Naive B cell (primary cell): ENCODE measurements at places on chromosomes 6 and 20. TPM values are rescaled to one million over a fixed set of nuclear protein-coding genes. Genes with fewer than 3 reads are reported as not detected.
A peak's percentile ranks its signal among the peaks of the same experiment; 100 is the strongest.

The IGF2R gene
- 8.9 TPM for polyA plus RNA-seq

The FAM162B gene
- polyA plus RNA-seq: not detected

The EEF1A2 gene
- not detected for polyA plus RNA-seq

The SRMS gene
- not detected for polyA plus RNA-seq

The SCRT2 gene
- not detected for polyA plus RNA-seq

The IP6K3 gene
- not detected for polyA plus RNA-seq

The COL12A1 gene
- not detected for polyA plus RNA-seq

The DPPA5 gene
- polyA plus RNA-seq: not detected

The GRM1 gene
- polyA plus RNA-seq: not detected

The NNAT gene
- 0.39 TPM for polyA plus RNA-seq

The ZFP57 gene
- polyA plus RNA-seq: 2.5 TPM

The SDHAF4 gene
- 7.8 TPM for polyA plus RNA-seq

The TCF21 gene
- not detected for polyA plus RNA-seq

The BACH2 gene
- polyA plus RNA-seq: 61.7 TPM

The RREB1 gene
- polyA plus RNA-seq: 5.1 TPM

GRCh38 chr6:141925001-141925400, 207.7 kb upstream of the GJE1 start:
- DNase-seq: no peak

GRCh38 chr6:166005401-166005943, 162.2 kb downstream of the TBXT start:
- no peak for DNase-seq

DNA sequence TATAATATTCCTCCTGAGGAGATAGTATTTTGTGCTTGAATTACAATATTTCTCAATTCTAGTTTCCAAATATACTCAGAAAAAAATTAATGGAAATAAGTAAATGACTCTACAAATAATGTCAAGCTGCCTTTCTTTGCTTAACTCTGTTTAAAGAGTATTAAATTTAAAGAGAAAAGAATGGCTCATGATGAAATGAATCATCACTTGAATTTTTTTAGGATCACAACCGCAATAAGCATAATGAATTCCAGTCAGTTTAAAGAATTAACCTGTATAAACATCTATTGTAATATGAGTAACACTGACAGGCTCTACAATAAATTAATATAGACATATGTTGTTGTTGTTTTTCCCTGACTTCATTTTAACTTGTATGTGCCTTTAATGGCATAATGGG, 266.2 kb upstream of the ADGRB3 start:
- no peak for DNase-seq

DNA sequence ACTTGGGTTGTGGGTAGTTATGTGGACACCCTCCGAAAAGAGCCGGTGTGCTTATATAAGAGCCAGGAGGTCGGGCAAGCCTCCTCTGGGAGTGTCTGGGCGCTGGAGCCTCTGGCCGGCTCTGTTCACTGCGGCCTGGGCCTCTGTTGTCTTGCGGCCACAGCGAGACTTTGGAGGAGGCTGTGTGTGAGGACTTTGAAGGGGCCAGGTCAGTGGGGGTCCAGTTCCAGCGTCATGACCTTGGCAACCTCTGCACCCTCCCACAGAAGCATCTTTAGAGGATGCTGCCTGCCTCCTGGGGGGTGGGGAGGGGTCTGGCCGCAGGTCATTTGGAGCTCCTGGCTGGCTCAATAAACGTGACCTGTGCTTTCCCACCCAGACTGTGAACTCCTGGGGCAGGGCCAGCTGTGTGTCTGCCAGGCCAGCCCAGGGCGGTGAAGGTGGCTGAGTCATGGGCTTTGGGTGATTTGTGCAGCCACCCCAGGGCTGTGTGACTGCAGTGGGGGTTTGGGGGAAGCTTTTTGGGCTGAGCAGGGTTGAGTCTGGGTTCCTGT, 1.2 kb downstream of the TCEA2 start:
- no peak for DNase-seq

GRCh38 chr6:169158691-169159090, 95.0 kb downstream of the THBS2 start:
- no peak for DNase-seq

GRCh38 chr6:63714091-63714490, 78.5 kb downstream of the PHF3 start:
- DNase-seq: no peak

DNA sequence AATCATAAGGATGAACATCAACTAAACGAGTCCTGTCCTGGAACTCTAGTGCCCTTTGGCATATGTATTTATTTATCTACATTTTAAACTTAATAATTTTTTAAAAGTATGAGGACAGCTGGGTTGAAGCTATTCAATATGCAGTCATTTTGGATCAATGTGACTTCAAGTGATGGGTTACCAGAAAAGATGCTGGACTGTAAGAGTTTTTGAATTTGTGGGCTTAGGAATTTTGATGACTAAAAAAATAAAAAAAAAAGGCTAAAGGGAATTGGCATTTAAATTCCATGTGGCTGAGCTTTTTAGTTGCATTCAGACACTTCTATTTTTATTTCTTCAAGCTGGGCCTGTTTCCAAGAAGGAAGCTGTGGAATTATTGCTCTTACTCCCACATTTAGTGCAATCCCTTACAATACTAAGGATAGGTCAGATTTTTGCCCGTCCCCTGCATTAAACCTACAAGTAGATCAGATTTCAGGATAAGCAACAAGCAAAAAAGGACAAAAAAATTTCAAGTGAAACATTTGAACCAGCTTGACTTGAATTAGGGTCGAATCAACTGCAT, 704.2 kb upstream of the CITED2 start:
- no peak for DNase-seq

DNA sequence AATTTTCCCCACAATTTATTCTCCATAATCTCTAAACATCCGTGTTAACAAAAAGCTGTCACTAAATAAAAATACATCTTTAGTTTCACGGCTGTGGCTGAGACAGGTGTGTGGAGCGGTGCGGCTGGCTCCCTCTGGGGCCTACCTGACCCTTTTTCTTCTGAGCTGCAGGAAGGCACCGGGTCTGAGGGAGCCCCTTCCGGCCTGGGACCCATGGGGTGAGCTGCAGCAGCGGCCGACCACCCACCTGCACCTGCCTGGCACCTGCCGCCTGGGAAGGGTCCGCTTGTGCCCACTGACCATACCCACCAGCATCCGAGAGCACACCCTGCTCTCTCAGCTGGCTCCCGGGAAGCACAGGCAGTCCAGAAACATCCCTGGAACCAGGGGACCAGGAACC, 41.5 kb upstream of the FNDC1 start:
- no peak for DNase-seq

DNA sequence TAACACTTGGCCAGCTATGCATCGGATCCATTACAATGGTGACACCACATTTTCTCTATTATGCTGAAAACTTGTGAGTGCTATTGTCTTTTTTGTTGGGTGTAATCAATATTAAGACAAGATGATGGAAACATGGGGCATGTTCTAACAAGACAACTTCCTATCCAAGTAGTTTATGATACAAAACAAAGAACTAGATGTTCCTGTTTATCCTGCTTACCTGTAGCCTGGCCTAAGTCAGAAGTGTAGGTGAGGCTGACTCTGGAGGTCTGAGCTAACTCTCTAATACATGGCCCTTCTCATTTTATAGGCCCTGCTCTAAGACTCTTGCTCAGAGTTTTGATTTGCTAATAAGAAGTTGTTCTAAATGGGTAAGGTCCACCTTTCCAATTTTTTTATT, 242.4 kb upstream of the STXBP5 start:
- DNase-seq: no peak

- no peak for DNase-seq
Measured at GRCh38 chr6:154096834-154097233, 57.8 kb downstream of the OPRM1 start.

DNA sequence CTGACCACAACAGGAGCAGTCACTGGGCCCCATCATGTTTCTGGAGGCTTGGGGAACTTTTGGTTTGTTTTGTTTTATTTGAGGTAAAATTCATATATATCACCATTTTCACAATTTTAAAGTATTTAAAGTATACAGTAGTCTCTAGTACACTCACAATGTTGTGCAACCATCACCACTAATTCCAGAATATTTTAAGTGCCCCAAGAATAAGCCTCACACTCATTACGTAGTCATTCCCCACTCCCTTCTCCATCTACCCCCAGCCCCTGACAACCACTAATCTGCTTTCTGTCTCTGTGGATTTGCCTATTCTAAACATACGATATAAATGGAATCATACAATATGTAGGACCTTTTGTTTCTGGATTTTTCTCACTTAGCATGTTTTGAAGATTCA, 29.0 kb downstream of the RTN4IP1 start:
- DNase-seq: no peak

DNA sequence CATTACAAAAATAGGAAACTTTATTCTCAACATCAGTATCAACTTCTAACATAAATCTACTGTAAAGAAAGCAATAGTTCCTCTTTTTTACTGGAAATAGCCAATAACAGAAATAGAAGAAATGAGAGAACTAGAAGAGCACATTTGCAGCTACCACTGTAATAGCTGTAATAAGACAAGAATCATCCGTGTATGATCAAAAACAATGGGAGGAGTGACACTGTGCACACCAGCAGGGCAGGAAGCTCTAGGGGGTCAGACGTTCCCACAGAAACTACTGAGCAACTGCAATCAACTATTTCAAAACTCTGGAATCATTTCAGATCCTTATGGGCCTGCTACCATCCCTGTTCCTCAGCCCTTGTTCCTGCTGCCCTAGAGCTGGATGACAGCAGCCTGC, 43.7 kb downstream of the NINL start:
- DNase-seq: no peak

GRCh38 chr6:26159357-26160273, 72.4 kb downstream of the HFE start:
- peak; percentile 7 for DNase-seq

DNA sequence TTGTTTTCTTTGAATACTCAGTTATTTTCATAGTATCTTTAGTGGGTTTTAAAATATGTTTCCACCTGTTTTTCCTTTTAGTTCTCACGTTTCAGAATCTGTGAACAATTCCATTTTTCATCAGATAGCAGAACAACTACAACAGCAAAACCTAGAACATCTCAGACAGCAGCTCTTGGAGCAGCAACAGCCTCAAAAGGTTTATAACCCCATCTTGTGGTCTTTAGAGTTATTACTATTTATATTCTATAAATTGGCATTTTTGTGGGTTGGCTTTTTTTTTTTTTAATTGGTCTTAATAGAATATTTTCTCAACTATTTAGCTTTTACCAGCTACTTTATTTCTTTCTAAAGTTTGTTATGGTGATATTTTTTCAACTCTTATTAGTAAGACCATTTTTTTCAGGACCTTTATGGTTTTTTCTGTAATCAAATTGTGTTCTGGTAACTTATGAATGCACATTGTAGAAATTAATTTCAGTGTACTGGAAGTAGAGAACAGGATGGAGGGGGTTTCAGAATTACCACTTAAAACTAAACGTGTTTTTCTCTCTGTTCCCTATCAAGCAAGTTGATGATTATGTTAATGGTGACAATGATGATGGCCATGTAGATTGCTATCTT, 72.2 kb downstream of the SCAF8 start:
- DNase-seq: peak; percentile 29

- DNase-seq: peak; percentile 51
Measured at GRCh38 chr6:139364302-139364981, 10.0 kb downstream of the CITED2 start.

DNA sequence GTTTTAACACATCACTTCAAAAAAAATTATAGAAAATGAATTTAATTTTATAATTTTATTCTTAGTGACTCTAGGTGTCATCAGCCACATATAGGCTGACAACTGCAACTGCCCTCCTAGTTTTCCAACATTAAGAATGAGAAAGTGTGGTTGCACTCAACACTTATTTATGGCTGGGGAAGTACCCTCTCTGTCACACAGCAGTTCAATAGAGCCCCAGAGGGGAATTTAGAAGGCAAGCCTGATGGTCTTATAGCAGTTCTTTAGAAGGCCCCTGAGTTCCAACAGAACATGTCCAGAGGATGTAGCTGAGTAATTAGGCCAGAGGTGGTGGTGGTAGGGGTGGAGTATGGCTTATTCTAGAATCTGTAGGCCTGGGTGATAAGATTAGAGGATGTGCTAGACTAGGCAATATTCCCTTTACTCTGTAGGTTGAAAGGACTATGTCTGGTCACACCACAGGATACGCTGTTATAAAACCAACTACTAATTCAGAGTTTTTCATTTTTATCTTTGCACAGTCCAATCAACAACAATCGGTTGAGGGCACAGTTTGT, 226.5 kb upstream of the CITED2 start:
- no peak for DNase-seq

GRCh38 chr6:32622545-32623401, 14.4 kb upstream of the HLA-DQA1 start:
- peak; percentile 89 for DNase-seq

GRCh38 chr6:164531736-164532135, 777.7 kb downstream of the C6orf118 start:
- DNase-seq: no peak

DNA sequence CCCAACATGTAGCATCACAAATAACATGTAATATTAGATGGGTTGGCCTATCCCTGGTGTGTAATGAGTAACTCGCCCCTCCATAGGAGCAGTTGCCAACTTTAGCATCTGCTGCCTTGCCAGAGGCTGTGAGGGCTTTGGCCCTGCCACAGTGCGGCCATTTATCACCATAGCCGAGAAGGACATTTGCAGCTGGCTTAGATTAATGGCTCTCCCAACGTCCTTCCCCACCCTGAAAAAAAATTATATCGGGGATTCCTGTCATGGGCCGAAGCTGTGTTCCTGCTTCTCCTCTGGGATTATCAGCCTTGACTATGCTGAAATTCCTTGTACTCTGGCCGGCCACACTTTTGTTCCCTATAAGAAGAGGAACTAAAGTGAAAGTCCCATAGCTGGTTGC, 7.6 kb upstream of the ADIG start:
- no peak for DNase-seq

- DNase-seq: no peak
Measured at GRCh38 chr20:48069596-48069995, 284.3 kb upstream of the SULF2 start.

DNA sequence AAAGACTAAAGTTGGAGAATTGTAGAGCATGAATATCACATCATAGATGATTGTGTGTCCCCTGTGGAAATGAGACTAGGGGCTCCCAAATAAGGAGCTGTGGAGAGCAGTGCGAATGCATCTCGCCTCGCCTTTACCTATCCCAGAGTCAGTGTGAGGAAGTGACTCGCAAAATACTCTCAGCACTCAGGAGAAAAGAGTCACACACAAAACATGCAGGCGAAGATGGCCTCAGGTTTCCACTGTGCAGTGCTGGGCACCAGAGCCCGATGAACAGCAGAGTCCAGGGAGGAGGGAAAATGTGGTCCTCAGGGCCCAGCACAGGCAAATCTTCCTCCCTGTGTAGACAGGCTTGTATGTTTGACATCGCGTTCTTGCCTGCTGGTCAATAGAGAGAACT, 126.5 kb upstream of the AFDN start:
- DNase-seq: no peak

DNA sequence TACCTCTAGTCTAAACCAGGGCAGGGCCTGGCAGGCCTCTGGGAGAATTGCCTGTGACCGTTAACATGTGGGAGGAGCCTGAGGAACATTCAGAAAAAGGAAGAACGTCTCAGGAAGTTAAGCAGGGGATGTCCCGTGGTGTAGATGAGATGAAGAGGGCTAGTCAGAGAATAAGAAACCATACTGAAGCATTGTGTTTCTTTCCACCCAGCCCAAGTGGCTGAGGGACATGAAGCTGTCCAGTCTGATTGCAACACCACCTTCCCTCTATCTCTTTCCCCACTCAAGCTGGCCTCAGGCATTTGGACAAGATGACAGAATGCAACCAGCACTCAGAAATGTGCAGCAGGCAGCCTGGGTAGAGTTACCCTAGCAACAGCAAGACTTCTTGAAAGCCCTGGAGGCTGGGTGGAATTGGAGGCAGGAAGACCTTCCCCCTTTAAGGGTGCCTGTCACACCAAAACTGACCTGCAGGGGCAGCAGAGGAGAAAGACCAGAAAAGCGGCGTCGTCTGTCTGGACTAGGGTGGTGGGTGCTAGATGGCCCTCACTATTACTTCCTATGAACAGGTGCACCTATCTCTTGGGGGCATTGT, 186.1 kb downstream of the UNC5CL start:
- DNase-seq: no peak
